IMR-90 (cell line): ENCODE measurements at places on chromosomes 2 and 18.

GRCh38 chr2:3779496-3780049 lies 76.2 kb downstream of the DCDC2C start:
- no peaks in the 10 kb centered on the region; the same call in 1 of the 2 replicates for H3K4me1 ChIP-seq
- no peaks in the 10 kb centered on the region for H3K27me3 ChIP-seq
- H3K4me3 ChIP-seq: no peak overlapping the region
- H3K27ac ChIP-seq: no peak overlapping the region

GRCh38 chr18:25137197-25137472 lies 214.8 kb downstream of the ZNF521 start:
- H3K27ac ChIP-seq: no peak overlapping the region
- no peak overlapping the region for H3K4me3 ChIP-seq
- H3K36me3 ChIP-seq: peaks cover 4% of the 10 kb centered on the region; the same call in 1 of the 2 replicates
- H3K4me1 ChIP-seq: peaks cover 4% of the 10 kb centered on the region; the same call in 1 of the 2 replicates
- no peak for DNase-seq

DNA sequence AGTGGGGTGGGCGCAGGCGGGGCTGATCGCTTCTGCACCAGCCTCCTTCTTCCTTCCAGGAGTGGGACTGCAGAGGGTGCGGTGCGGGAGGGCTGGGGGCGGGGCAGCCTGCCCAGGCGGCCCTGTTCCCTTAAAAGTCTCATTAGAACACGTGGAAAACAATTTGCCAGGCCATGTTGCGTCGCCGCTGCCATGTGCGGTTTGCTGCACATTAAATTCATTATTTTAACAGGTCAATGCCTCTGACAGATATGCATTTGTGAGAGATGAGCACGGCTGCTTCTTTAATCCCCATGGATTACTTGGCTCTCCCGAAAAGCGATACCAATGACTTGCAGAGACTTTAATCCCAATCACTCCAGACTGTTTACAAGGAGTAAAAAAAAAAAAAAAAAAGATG lies 139.0 kb downstream of the CELF4 start:
- no peak overlapping the region for H3K27ac ChIP-seq
- no peak overlapping the region for H3K4me3 ChIP-seq
- no peak for DNase-seq
- H3K27me3 ChIP-seq: peaks cover 8% of the 10 kb centered on the region

DNA sequence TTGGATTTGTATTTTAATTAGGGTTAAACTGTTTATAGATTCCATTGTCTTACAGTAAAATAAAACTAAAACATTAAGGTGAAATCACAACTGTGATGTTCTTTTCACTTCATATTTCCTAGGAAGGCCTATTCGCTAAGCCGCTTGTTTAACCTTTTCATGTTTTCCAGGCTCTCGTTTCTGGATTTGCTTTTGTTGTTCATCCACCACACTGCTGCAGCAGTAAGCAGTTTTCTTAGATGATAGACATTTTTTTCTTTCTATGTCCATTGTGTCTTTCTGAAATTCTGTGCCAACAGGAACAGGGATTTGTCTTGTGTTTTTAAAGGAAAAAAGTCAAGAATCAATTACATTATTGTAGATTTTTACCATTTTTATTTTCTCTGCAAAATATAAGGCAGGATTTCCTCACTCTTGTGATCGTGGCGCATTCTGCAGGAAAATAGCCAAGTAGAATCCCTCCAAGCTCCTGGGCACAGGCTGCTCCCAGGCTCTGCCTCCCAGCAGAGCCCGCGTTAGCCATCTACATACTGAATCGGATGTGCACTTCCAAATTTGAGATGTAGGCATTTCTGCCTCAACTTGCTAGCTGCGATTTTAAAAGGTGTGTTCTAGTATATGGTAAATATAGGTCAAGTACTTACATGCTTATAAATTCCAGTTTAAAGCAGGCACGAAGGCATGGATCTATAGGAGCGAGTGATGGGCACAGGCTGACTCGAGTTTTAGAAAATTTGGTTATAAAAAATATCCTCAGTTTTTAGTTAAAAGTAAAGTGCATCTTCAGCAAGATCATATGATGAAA lies 10.2 kb downstream of the TSHZ1 start:
- no peak for DNase-seq
- no peak overlapping the region for H3K27ac ChIP-seq
- peaks cover 2% of the 10 kb centered on the region; the same call in 1 of the 2 replicates for H3K36me3 ChIP-seq
- H3K27me3 ChIP-seq: no peaks in the 10 kb centered on the region
- H3K4me3 ChIP-seq: no peak overlapping the region
- peaks cover 8% of the 10 kb centered on the region for H3K4me1 ChIP-seq

GRCh38 chr2:7971841-7972240 lies 710.0 kb upstream of the ID2 start:
- peaks cover 9% of the 10 kb centered on the region for H3K27me3 ChIP-seq
- no peak for DNase-seq
- no peaks in the 10 kb centered on the region for H3K36me3 ChIP-seq
- no peak overlapping the region for H3K4me3 ChIP-seq

GRCh38 chr2:49490710-49491109 lies 336.4 kb upstream of the FSHR start:
- H3K27me3 ChIP-seq: no peaks in the 10 kb centered on the region
- no peak overlapping the region for H3K27ac ChIP-seq
- no peaks in the 10 kb centered on the region for H3K36me3 ChIP-seq

DNA sequence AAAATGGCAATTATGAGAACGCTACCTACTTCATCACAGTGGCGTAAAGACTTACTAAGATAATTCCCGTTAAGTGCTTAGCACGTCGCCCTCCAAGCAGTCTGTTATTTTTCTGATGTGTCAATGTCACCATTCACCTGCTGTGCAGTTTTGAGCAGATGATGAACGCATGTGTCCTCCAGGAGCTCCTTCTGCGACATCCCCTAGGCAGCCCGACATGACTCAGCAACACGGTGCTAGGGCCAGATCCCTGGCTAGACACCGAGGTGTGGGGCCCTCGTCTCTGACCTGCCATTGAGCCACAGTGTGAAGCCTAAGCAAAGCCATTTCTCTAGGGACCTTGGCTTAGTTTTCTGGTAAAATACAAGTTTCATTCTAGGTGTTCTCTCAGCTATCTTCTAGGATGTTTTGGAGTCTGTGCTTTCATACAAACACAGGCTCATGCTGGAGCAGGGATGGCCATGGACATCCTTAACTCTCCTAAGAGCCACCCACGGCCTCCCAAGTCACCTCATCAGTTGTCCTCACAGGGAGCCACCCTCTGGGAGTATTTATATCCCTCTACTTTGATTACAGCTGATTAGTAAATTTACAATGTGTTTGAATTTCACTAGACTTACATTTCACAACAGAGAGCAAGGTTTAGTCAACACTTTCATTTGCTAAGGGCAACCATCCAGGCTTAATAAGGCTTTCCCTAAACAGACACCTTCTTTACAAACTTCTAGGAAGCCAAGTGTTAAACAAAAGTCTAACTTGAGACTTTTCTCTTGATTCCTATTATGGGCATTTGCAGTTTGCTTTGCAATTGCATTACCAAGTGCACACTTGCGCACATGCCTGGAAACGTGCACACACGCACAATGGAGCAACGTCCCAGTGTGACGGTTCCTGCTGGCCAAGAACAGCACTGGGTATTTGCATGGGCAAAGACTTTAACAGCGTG lies 376.8 kb upstream of the ID2 start:
- no peaks in the 10 kb centered on the region for H3K27me3 ChIP-seq
- H3K4me1 ChIP-seq: peaks cover 15% of the 10 kb centered on the region
- no peak overlapping the region for H3K4me3 ChIP-seq
- peak overlapping the region; percentile 69; the same call in 1 of the 2 replicates for H3K27ac ChIP-seq

- no peak overlapping the region for H3K27ac ChIP-seq
- no peak overlapping the region for H3K4me3 ChIP-seq
- H3K36me3 ChIP-seq: no peaks in the 10 kb centered on the region
- H3K27me3 ChIP-seq: peaks cover 2% of the 10 kb centered on the region
- no peaks in the 10 kb centered on the region for H3K4me1 ChIP-seq
These were observed 8.0 kb downstream of the IL36A start for GRCh38 chr2:113013336-113013661.

GRCh38 chr18:57062844-57063243 lies 84.0 kb upstream of the BOD1L2 start:
- no peak overlapping the region for H3K27ac ChIP-seq
- peaks cover 4% of the 10 kb centered on the region for H3K27me3 ChIP-seq
- H3K4me3 ChIP-seq: no peak overlapping the region
- H3K36me3 ChIP-seq: no peaks in the 10 kb centered on the region
- no peaks in the 10 kb centered on the region for H3K4me1 ChIP-seq
- no peak for DNase-seq

DNA sequence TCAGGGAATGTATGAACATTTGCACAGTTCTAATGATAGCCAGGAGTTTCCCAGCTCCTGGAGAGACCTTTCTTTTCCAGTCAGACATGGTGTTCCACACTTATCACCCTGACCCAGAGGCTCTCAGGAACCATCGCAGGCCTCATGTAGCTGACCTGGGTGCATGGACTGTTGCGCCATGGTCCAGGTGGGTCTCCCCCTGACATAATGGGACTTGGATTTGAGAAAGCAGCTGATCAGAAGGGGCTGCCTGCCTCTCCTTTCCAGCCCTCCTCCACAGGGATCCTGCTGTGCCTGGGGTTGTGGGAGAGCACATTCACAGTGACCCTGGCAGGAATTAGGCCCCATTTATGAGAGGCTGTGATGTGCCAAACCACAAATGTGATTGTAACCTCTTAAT lies 133.4 kb upstream of the ALPP start:
- no peak for DNase-seq
- H3K4me3 ChIP-seq: no peak overlapping the region
- H3K36me3 ChIP-seq: peaks cover 3% of the 10 kb centered on the region; the same call in 1 of the 2 replicates
- no peak overlapping the region for H3K27ac ChIP-seq
- H3K4me1 ChIP-seq: no peaks in the 10 kb centered on the region
- H3K27me3 ChIP-seq: no peaks in the 10 kb centered on the region
